ENCODE measurements at places on chromosomes 12 and 14.

- DNase-seq, result no peak
Measured at GRCh38 chr14:56044196-56044595, 74.0 kb upstream of the PELI2 start.

- DNase-seq, result no peak
Measured at GRCh38 chr14:24964591-24964990, 85.4 kb downstream of the STXBP6 start.

DNA sequence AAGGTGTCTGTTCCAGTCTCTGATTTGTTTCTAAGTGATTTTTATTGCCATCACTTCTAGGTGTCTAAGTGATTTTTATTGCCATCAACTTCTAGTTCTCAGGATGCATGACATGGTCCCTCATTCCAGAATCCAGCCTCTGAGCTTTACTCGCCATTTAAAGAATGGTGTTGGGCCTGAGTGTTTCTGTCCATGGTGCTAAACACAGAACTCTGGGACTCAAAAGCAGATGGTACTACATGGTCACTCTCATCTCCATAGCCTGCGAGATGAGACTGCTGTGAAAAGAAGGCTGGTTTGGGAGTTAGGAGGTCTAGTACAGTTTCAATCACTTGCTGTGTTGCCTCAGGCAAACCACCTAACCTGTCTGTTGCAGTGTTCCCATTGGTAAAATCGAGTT is 276.6 kb downstream of the NRXN3 start:
- peak; percentile 28 for DNase-seq

DNA sequence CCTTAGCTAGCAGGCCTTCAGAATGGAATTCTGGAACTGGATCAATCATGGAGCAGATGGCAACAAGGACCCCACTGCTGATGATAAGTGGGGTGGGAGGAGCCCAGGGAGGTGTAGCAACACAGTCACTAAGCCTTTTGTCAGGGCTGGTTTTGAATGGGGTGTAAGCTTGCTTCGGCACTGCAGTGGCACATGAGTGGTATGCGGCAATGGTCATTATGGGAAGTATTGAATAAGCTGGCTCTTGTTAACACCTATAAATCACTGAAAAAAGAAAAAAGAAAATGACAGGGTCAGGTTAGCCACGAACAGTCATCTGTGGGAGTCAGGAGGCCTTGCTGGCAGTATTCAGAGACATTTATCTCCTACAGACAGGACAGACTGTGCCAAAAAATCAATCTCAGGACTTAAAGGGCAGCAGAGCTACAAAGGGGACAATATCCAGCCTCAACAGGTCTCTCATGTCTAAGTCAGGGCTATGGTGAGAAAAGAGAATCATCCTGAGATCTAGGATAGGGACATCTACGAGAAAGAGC is 19.1 kb downstream of the CDKL1 start:
- DNase-seq, result no peak

DNA sequence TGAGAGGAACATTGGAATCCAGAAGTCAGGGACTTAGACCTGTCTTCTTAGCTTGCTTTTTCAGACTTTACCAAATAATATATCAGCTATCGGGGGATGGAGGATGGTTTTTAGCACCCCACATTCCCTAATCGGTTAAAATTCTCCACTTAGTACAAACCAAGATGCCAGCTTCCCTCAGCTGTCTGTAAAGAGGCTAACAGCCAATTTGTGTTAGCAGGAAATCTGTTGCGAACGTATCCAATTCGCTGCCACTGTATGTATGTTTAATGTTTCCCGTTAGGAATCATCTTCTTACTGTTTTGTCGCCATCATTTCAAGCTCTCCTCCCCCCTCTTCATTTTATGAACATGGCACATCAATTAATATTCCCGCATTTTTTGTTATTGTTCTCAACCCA is 289.0 kb downstream of the BCL11B start:
- no peak for DNase-seq

- DNase-seq, result peak; percentile 46
Measured at GRCh38 chr12:31832740-31833729, 104.2 kb upstream of the AMN1 start.

- no peak for DNase-seq
Measured at GRCh38 chr14:64760916-64761315, 56.7 kb downstream of the PLEKHG3 start.

DNA sequence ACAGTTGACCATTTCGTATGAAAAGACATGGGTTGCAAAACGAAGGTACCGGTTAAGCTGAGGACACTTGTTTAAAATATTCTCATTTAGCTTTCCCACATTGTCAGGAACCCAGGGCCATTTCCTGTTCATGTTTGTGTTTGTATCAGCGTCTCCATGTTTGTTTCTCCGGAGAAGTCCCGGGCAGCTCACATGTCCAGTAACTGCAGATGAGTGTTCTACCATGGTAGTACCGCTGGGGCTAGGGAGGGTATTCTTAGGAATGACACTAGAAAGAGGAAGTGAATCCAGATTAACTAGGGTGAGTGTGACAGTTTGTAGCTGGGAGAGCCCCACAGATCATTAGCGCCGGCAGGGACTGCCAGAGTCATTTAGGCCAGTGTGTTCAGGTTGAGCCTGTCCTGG is 50.0 kb upstream of the EVL start:
- DNase-seq, result peak; percentile 22
